ENCODE measurements at places on chromosomes 3 and 15.

DNA sequence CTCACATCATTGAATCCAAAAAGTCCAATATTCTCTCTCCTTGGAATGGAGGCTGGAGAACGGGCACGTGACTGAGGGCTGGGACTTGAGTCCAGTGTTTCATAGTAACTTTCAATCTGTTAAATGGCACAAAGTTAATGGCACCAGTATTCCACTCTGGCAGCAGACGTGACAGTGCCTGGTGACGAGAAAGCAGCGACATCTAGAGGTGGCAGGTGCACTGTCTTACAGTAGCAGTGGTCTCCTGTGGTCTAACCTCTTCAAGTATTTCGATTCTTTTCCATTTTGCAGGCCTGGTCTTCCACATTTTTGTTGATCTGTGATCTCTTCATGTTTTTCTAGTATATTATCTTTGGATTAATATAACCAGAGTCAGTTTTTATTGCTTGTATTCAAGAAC lies 107.1 kb downstream of the OXSM start:
- no peak for DNase-seq

GRCh38 chr3:184345317-184346144 lies 8.1 kb downstream of the FAM131A start:
- no peak for DNase-seq

GRCh38 chr3:186760141-186760833 lies 23.1 kb upstream of the EIF4A2 start:
- no peak for DNase-seq

DNA sequence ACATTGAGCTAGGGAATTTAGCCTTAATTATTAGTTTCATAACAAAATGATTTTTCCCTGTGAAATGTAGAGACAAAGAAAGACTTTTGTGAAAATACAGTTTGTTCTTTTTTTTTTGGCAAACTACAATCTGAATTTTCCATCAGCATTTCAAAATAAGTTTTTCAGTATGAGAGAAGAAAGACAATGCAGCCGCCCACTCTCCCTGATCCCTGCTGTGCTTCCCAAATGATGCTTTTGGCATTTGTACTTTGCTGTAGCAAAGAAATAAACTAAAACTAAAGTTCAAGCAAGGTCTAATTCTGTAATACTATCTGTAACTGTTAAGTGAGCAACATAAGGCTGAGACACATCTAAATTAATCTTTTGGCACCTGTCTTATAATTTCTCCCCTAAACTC lies 782.2 kb downstream of the VGLL3 start:
- no peak for DNase-seq

GRCh38 chr15:65460741-65461347 lies 38.1 kb upstream of the IGDCC4 start:
- DNase-seq: no peak

GRCh38 chr15:39232512-39232911 lies 348.4 kb upstream of the THBS1 start:
- no peak for DNase-seq

Data from stimulated activated CD4-positive, alpha-beta T cell treated with anti-CD3 and anti-CD28 coated beads, Interleukin-1b, Interleukin-23, amount 100 ng/mL, for 24 hours (primary cell).